ENCODE measurements at places on chromosomes 1 and 21.
A peak's percentile ranks its signal among the peaks of the same experiment; 100 is the strongest.

- peak; percentile 77 for DNase-seq
Measured at GRCh38 chr1:33420870-33421775, 9.8 kb downstream of the PHC2 start.

DNA sequence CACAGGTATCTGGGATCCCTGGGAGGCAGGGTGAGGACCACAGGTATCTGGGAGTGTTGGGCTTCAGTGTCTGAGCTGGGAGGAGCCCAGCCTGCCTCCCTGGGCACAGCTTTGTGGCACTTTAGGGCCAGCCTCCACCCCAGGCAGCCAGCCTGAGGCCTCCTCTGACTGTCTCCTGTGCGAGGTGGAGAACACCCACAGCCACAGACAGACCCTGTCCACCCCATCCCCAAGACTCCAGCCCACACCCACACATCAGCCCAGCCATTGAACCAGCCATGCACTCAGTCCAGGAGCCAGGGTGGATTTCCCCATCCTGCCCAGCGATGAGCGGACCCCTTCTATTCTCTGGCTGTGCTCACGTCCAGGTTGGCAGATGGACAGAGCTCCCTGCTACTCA lies 21.8 kb upstream of the TNFRSF1B start:
- no peak for DNase-seq

DNA sequence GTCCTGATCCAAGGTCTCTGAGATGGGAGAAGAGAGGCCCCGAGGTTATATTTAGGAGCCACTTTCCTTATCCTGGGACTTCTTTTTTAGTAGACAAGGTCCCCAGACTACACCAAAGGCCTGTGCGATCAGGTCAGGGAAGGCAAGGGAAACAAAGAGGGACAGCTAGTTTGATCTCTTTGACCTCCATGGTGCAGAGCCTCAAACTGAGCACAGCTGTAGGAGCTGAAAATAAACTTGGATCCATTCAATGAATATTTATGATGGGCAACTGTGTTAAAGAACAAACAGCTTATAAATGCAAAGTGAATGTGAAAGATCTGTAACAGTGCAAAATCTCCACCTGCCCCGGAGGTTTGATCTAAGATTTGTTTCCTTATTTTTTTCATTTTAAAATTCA lies 256.6 kb downstream of the DYRK1A start:
- DNase-seq: no peak

- DNase-seq: no peak
Measured at GRCh38 chr1:2316451-2316961, 74.8 kb downstream of the MORN1 start.

GRCh38 chr1:232754930-232755329 lies 50.3 kb upstream of the MAP10 start:
- DNase-seq: no peak

- peak; percentile 55 for DNase-seq
Measured at GRCh38 chr1:239386453-239387303, at the start of gene CHRM3. TSS of gene CHRM3 (plus strand) at chr1:239386568. CDS start at chr1:239907452, 520,884 bp downstream.

DNA sequence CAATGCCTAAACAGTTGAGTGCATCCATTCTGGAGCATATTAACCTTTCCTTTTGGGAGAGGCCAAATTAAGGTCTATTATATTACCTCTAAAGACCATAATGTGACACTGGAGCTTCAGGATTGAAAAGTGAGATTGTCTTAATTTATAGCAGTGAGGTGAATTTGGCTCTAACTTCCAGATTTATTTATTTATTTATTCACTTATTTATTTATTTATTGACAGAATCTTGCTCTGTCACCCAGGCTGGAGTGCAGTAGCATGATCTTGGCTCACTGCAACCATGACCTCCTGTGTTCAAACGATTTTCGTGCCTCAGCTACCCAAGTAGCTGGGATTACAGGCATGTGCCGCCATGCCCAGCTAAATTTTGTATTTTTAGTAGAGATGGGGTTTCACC lies 19.1 kb downstream of the ZCCHC17 start:
- no peak for DNase-seq

GRCh38 chr1:111535256-111536191 lies 32.1 kb upstream of the ADORA3 start:
- no peak for DNase-seq

DNA sequence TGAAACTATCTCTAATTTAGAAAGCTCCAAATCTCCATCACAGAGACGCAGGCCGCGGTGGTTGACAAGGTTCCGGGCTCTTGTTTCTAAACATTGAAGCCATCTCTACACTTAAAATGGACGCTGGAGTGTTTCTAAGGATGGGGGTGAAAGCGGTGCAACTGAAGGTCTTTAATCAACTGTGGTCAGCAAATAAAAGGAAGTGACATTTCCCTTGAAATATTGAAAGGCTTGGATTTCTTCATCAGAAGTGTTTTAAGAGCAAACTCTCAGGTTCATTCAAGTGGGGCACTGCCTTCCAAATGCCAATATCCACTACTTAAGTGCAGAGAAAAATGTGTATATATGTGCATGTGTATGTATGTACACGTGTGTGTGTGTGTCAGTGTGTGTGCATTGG lies 117.3 kb downstream of the KAZN start:
- no peak for DNase-seq

DNA sequence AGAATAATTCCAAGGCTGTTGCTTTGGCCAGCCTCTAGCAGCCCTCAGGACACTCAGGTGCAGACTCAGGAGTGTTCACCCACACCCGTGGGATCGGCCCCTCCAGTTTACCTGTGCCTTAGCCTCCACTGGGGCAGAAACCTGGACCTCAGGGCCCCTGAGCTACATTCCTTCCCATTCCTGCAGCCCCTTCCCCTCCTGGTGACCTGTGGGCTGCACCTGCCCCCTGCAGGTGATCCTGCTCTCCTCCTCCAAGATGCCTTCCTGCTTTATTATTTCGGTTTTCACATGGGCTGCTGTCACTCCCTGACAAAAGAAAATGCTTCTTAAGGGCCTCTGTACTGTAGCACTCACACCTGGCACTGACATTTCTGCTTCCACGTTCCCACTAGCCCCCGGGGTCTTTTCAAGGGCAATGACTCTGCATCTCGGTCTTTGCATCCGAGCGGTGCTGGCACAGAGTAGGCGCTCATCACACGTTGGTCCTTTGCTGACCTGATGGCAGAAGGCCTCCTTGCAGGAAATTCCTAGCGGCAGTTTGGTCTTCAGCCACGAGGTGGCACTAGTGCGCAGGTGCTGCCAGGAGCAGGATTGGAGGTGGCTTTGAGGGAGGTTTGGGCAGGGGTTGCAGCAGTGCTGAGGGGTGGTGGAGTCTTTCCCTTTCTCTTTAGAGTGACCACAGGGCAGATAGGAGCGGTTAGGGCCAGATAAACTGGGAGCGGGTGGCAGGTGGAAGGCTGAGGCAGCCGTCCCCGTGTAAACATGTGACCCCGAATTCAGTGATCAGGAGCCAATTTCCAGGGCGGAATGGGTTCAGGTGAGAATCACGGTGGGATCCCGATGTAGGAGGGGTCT lies 25.3 kb upstream of the ETV3 start:
- peak; percentile 47 for DNase-seq

- DNase-seq: peak; percentile 95
Measured at GRCh38 chr1:21764615-21765423, 18.1 kb downstream of the USP48 start.

- no peak for DNase-seq
Measured at GRCh38 chr1:25833158-25833557, 13.4 kb downstream of the MTFR1L start.

DNA sequence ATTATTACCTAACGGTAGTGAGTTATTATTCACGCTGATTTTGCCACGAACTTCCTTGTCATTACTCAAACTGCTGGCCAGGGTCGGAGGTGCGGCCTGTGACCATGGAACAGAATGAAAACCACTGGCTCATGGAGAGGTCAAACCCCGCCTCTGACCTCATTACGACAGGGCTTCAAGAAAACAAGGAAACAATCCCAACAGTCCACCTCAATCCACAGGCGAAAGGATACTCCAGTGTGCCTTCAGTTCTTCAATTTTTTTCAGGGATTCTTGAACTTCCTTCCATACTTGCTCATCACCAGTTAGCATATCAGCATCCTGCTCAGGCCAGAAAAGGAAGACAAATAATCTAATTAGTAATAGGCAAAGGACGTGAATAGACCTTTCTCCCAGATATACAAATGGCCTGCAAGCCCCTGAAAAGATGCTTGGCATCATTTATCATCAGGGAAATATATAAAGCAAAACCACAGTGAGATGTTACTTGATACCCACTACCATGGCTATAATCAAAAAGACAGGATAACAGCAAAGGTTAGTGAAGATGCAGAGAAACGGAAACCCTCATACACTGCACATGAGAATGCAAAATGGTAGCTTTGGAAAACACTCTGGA lies 643.4 kb downstream of the SMYD3 start:
- no peak for DNase-seq

DNA sequence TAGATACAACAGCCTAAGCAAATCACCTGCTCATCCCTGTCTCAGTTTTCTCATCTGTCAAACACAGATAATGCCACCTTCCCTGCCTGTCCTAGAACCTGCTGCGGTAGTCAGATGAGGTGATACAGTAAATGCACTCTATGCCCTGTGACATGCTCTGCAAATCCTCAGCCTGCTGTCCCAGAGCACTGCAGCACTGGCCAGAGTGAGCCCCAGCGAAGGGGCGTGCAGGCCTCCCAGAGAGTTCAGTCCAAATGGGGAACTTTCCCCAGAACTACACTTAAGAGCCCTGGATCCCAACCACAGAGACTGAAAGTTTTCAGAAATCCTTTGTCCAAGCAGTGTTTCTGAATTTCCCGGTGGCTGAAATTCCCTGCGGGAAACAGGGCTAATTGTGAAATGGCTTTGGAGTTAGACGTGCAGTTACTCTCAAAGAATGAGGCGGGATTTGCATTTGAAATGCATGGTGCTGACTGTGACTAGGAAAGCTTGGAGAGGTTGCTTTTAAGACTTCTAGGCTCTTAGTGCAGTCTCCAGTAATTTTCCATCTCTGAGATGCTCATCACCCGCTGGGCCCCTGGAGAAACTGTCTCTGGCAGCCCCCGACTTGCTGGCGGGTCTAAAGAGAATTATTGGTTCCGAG lies 206.5 kb upstream of the AJAP1 start:
- DNase-seq: no peak

DNA sequence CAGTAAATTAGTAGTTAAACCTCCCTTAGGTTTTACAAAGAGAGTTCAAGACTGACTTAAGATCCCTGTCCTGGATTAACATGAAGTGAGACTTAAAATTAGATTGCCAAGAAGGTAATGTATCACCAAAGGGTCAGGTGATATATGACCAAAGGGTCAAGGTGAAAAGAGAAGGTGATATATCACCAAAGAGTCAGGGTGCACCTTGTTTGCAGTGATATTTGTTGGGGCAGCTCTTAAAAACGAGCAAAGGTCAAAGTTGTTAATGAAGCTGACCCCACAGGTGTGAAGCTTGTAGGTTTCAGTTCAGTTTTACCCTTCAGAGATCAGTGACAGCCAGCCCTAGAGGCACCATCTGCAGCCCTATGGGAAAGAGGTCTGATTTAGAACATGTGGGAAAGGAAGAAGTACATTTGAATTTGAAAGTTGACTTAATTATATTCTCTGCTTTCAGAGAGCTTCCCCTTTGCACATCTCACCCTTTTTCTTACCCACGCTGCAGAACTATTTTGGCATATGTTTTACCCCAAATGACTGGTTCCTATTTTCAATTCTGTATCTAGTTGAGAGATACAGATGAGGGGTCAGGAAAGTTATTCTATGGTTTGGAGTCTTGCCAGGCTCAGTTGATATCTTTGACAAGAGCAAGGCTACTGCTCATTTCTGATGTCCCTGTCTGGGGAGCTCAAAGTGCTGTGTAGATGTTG lies 170.8 kb downstream of the S1PR1 start:
- DNase-seq: no peak

DNA sequence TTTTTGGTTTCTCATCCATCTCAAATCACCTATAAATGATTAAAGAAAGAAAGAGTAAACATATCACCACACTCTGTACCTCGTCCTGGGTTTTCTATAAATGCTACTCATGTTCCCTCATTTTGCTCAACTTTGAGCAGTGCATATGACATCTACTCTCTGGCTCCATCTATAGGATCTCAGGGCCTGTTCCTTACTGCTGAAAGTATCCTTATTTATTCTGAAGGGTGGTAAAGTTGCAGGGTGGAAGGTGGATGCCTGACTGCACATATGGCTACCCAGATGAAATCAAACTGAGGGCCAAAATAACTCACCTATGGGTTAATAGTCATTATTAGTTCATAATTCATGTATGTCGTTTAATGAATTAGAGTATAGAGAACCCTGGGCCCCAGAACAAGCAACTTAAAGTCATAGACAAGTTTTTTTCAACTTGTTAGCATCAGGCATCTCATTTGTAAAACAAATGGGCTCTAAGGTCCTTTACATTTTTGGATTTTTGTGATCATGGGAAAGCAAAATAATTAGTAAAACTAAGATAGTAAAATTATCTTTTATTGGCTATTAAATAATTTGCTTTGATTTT lies 46.5 kb downstream of the NCF2 start:
- DNase-seq: peak; percentile 60

GRCh38 chr1:229716704-229717103 lies 90.7 kb downstream of the URB2 start:
- no peak for DNase-seq

- no peak for DNase-seq
Measured at GRCh38 chr1:191520345-191520744, 637.9 kb upstream of the RGS18 start.

DNA sequence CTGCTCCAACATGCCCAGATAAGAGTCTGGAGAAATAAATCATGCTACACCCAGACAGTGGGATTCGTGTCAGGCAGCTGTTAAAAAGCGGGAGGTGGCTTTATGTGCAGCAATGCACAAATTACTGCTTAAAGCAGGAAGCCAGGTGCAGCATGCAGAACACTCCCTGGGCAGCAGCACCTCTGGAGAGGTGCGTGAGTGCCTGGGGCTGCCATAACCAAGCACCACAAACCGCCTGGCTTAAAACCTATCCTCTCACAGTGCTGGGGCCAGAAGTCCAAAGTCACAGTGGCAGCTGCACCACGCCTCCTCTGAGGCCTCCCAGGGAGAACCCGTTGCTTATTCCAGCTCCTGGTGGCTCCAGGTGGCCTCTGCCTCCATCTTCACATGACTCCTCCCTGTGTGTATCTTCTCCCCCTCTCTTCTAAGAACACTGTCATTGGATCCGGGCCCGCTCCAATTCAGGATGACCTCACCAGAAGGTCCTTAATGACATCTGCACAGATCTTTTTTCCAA lies 115.6 kb downstream of the SIK1 start:
- no peak for DNase-seq

DNA sequence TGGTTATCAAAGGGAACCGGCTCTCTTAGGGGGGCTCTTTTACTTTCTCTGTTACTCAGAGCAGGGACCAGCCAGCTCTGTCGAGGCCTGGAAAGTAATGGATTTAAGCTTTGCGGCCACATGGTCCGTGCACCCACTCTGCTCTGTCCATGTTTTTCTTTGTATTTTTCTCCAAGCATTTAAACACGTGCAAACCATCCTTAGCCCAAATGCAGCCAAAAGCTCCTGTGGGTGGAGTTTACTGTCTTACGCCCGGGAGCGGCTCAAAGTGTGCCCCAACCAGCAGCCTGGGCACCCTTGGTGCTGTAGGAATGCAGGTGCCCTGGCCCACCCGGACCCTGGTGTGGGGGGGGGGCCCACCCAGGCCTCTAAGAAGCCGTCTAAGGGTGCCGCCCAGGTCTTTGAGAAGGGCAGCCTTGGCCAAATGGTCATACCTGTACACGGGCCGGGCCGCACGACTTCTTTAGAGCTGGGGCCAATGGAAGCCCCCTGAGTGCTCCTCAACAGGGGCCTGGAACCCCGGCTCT lies 29.2 kb upstream of the POFUT2 start:
- no peak for DNase-seq

- peak; percentile 81 for DNase-seq
Measured at GRCh38 chr21:27268290-27268689, 301.4 kb upstream of the ADAMTS5 start.

Data from fibroblast of skin of right biceps (primary cell).